ENCODE measurements at places on chromosomes 4 and X.

DNA sequence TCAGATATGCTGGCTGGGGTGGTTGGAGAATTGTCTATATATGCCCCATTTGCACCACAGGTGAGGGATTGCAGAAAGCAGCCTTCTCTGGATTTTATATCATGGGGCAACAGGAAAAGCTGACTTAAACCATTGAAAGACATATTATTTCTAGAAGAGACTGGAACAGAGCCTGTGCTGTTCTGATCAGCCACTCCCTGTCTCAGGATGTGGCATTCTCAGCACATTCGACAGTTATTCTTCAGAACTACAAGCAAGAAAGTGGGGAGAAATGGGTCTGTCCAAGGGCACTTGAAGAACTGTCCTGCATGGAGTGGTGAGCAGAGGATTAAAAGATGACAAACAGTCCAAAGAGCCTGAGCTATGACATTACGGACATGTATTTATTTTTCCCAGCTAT lies 67.8 kb upstream of the EPHA5 start:
- no peak for DNase-seq

GRCh38 chr4:57132743-57133137 lies 22.6 kb upstream of the IGFBP7 start:
- no peak for DNase-seq

- DNase-seq = peak; percentile 3
Observed at GRCh38 chr4:2436301-2436700, 17.5 kb downstream of the CFAP99 start.

- DNase-seq = no peak
Observed at GRCh38 chr4:183403486-183403885, 41.0 kb upstream of the CDKN2AIP start.

- DNase-seq = no peak
Observed at GRCh38 chr4:122591196-122591595, 29.7 kb downstream of the IL21 start.

GRCh38 chr4:53221832-53222480 lies 143.9 kb downstream of the SCFD2 start:
- no peak for DNase-seq

- DNase-seq = no peak
Observed at GRCh38 chrX:150239946-150240642, 123.0 kb upstream of the MAMLD1 start.

DNA sequence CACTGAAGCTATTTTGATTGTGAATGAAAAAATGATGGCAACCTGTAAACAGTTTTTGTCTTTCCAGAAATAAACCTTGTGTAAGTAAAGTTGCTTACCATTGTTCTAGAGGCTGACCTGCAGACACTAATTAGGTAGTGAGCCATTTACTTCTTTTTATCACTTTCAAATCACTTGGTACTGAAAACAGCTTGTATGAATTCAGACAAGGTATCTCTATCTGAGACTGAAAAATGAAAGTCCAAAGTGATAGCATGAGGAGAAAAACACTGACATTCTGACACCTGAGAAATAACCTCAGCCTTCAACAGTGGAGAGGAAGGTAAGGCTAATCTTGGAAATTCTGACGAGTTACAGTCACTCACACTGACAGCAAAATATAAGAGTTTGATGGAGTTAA lies 238.8 kb downstream of the GPC3 start:
- DNase-seq = no peak

DNA sequence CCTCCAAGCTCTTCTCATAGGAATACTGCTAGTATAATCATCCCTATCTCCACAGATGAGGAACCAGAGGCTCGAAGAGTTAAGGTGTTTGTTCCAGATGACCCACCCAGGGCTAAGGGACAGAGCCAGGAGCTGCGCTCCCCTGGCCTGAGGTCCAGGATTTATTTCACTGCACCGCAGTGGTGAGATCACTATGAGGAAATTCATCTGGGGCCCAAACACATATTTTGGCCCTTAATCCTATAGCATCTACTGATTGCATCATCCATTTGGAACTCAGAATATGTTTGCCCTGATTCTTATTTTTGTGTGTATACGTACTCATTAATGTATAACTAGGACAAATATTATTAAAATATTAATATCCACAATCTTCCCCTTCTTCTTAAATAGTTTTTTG lies 100.1 kb upstream of the RBPJ start:
- DNase-seq = no peak

Measured in NCI-H1417 (cell line).